ENCODE measurements at places on chromosomes 5 and 9.

DNA sequence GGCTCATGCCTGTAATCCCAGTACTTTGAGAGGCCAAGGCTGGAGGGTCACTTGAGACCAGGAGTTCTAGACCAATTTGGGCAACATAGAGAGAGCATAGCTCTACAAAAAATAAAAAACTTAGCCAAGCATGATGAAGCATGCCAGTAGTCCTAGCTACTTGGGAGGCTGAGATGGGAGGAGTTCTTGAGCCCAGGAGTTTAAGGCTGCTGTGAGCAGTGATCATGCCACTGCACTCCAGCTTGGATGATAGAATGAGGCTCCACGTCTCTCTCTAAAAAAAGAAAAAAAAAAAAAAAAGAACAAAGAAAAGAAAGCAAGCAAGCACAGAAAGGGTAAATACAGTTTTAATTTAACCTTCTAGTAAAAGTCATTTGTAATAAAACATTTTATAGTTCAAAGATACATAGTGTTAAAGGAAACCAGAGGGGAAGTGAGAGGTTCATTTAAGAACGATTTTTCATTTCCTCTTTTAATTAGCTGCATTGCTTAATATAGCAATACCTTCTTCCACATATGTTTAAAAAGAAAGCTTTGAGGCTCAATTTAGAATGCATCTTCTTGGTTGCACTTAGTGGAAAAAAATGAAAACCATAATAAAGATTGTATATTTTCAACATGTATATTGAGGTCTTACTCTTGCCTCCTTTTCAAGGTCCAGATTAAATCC, 14.9 kb downstream of the GAPT start:
- no peak for DNase-seq

DNA sequence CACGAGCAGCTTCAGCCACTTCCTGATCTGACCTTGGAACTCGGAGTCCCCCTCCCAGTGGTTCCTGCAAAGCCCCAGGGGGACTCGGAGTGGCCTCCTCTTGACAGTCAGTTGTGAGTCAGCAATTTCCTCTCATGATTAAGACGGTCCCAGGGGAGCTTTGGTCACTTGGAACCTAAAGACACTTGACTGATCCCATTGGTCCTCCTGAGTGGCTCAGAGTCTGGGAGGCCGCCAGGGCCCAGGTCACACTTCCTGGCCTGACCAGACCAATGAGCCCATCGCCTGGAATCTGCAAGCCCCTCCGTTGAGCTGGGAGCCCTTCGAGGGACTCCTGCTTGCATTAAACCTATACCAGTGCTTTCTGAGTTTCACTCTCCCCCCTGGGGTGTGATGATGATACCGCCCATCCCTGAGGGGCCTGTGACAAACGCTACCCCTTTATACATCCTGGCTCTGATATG, 29.1 kb downstream of the TSPAN17 start:
- peak; percentile 75 for DNase-seq

GRCh38 chr5:141779503-141779973, 97.5 kb upstream of the ARAP3 start:
- peak; percentile 53 for DNase-seq

DNA sequence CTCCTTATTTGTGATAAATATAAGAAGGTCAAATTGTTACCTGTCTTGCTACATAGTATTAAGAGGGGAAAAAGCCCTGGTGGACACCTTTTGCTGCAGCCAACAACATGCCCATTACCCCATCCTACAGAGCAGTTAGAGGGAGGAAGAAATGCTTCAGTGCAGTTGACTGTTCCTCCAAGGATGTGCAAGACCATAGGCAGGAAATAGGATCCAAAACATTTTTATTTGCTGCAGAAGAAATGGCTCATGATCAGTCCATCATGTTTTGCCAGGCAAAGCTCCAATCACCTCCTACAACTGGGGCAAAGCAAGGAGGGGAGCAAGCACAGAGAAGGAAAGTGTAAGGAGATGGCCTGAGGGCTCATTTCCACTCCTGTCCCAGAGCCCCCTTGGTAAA, 399.1 kb upstream of the PIK3R1 start:
- DNase-seq, result no peak

DNA sequence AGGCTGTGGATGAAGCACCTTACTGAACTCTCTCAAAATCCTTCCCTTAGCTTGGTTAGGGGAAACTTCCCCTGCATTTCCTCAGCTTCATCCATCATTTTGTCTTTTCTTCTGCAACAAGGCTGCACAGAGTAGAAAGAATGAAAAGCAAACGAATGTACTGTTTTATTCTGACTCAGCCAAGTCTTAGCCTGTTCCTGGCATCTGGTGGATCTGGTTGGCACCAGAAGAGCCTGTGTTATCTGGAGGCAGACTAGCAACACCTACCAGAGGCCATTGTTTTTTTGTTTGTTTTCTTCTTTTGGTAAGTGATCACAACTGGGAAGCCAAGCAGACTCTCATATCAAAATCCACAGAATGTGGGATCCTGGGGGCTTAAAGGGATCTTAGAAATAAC, 200.7 kb downstream of the FANCC start:
- no peak for DNase-seq

DNA sequence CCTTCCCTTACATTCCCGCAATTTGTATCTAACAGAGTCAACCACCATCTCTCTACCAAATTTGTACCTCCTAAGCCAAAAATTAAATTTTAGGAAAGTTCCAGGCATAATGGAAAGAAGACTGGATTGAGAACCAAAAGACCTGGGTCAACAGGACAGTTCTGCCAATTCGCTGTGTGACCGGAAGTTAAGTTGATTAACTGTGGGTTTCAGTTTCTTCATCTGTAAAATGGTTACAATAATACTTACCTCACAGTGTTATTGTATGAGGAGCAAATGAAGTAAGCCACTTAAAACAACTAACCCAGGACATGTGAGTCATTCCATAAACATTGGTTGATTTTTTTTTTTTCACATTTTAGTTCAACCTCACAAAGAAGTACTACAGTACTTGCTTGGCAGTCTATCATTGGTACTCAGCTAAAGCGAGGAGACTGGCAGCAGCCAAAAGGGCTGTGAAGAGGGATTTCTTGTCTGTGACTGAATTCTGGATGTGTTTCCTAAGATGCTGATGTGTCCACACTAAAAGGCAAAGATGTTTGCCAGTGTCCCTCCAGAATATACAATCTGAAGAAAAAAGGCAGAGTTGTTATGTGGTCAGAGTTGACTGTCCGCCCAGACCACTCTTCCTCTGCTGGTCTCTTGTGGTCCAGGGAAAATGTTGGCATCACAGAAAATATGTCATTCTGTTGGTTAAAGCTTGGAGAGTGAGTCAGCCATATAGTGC, 198.6 kb downstream of the TLE1 start:
- DNase-seq, result peak; percentile 89

DNA sequence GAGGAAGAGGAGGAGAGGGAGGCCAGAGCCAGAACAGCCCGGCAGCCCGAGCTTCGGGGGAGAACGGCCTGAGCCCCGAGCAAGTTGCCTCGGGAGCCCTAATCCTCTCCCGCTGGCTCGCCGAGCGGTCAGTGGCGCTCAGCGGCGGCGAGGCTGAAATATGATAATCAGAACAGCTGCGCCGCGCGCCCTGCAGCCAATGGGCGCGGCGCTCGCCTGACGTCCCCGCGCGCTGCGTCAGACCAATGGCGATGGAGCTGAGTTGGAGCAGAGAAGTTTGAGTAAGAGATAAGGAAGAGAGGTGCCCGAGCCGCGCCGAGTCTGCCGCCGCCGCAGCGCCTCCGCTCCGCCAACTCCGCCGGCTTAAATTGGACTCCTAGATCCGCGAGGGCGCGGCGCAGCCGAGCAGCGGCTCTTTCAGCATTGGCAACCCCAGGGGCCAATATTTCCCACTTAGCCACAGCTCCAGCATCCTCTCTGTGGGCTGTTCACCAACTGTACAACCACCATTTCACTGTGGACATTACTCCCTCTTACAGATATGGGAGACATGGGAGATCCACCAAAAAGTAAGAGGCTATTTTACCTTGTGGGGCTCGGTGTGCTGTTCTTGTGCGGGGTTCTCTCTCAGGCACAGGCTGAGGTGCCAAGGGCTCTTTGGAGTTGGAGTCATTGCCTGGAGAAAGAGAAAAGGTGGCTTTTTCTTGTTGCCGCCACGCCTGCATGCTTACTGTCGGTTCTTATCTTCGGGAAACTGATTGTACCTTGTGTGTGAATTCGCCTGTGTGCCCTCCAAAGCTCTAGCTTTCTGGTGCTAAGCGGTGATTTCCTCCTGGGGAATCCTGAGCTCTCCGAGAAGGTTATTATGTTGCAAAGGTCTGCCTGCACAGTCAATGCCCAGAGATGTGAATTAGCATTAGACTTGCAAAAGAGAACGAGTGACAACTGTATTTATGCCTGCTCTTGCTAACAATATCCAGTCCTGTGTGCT, at the start of gene ISL1:
ISL1 (plus strand) TSS at position 318 of the 991 bp plus-strand sequence; CDS start at position 542, 224 bp downstream.
- no peak for DNase-seq

All from RCC 7860 (cell line).